ENCODE measurements at places on chromosomes 6 and 20. TPM values are rescaled to one million over a fixed set of nuclear protein-coding genes. Genes with fewer than 3 reads are reported as not detected.
A peak's percentile ranks its signal among the peaks of the same experiment; 100 is the strongest.

- DNase-seq: peak; percentile 8
Measured at GRCh38 chr6:136117081-136117480, 133.0 kb downstream of the MTFR2 start.

GRCh38 chr6:144497650-144498049, 212.5 kb downstream of the UTRN start:
- no peak for DNase-seq

The TRIM40 gene
- not detected for total RNA-seq

DNA sequence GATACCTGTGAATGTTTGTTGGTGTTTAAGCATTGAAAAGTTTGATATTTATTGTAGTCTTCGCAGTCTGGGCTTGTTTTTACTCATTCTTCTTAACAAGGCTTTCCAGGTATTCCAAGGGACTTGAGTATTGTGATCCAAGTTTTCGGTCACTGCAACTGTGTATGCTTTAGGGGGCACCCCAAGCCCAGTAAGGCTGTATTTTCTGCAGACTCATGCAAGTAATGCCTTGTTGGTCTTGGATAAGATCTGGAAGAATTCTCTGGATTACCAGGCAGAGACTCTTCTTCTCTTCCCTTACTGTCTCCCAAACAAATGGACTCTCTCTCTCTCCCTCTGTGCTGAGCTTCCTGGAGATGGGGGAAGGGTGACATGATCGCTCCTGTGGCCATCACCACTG, 82.1 kb downstream of the RFPL4B start:
- DNase-seq: peak; percentile 43

GRCh38 chr6:1558388-1558787, 51.3 kb upstream of the FOXC1 start:
- DNase-seq: no peak

The ADNP gene
- 56.5 TPM for total RNA-seq

The ELOVL4 gene
- 5.9 TPM for total RNA-seq

- DNase-seq: no peak
Measured at GRCh38 chr6:150280703-150281102, 88.1 kb upstream of the IYD start.

DNA sequence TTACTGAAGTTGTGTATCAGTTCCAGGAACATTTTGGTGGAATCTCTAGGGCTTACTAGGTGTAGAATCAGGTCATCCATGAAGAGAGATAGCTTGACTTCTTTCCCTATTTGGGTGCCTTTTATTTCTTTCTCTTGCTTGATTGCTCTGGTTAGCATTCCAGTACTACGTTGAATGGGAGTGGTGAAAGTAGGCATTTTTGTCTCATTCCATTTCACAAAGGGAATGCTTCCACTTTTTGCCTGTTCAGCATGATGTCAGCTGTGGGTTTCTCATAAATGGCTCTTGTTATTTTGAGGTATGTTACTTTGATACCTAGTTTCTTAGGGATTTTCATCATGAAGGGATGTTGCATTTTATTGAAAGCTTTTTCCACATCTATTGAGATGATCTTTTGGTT, 195.3 kb downstream of the MOXD1 start:
- DNase-seq: no peak

DNA sequence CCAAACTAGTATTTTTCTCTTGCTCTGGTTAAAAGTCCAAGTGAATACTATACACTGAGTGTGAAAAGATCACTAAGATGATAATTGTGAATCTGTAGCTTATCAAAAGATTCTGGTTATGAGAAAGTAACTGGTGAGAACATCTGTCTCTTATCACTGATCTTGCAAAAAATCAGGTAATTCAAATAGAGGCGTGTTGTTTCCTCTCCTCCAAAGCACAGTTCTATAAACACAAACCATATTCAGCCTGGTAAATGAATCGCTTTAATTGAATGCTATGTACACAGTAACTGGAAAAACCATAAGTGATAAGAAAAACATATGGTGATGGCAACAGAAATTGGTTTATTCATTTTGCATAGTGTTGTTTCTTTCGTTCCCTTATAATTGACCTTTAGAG, 161.0 kb downstream of the RALGAPA2 start:
- no peak for DNase-seq

- DNase-seq: no peak
Measured at GRCh38 chr6:103011605-103012004, 1618.1 kb downstream of the GRIK2 start.

DNA sequence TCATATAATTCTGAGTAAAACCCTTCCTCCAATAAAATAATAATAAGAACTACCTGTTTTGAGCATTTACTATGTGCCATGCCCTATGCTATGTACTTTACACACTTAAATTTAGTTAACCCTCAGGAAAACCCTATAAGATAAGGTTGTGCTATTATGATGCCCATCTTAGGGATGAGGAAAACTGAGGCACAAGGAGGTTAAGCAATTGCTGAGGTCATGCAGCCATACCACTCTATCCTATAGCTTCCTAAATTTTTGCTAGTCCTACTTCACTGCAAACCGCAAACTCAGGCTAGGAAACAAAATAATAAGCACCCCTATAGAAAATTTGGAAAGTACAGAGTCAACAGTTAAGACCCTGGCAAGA, 38.9 kb upstream of the GFOD1 start:
- DNase-seq: no peak

DNA sequence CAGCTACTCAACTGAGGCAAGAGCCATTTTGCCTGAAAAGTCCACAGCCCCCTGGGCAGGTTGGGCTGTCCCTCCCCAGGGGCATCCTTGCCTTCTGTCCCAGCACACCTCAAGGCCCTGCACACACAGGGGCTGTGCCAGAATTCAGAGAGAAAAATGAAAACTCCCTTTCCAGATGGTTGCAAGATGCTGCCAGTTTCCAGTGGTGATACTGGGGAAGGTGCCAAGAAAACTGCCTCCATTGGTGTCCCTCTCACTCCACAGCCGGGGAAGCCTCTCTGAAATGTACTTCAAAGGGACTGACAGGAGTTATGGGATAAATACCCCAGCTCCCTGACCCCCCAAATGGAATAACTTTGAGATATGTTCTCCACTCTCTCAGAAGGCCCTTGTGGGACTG, 154.2 kb upstream of the MAFB start:
- DNase-seq: no peak

GRCh38 chr20:10131732-10132345, 86.8 kb upstream of the SNAP25 start:
- no peak for DNase-seq

DNA sequence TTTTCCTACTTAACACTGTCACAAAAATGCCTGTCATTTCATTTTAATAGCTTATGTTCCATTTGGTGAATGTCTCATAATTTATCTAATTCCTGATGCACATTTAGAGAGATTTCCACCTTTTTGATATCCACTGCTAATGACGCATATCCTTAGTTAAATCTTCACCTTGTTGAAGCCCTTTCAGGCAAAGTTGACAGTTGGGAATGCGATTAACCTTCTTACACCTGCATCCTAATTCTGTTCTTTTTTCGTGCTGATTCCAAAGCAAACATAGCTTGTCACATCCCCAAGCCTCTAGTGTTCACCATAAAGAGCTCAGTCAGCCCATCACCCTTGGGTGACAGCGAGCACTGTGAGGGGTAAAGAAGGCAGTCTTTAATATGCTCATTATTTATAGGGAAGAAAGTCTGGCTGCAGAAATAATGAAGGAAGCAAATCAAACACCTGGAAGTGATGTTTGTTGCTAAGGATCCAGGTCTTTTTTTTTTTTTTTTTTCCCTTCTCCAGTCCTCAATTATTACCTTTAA, 205.6 kb downstream of the DTNBP1 start:
- no peak for DNase-seq

- no peak for DNase-seq
Measured at GRCh38 chr6:73043446-73043845, 181.8 kb downstream of the KHDC1L start.

GRCh38 chr6:152532556-152533422, 104.4 kb downstream of the SYNE1 start:
- no peak for DNase-seq

DNA sequence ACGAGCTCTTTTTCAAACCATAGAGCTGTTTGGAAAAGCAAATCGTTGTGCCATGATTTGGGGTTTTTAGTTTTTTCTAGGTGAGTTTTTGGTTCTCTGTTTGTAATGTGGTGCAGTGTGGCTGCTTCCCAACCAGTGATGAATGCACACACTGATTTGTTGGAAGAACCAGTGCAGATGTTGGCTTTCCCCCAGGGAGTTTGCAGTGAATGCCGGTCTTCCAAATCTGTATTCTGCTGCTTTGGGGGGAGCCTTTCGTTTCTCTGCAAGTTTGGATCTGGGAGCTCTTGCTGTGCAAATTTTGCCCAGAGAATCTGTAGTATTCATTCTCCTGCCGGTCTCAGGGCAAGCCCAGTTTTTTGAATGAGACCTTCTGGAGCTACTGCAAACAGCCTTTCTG, 14.5 kb downstream of the HECA start:
- no peak for DNase-seq

DNA sequence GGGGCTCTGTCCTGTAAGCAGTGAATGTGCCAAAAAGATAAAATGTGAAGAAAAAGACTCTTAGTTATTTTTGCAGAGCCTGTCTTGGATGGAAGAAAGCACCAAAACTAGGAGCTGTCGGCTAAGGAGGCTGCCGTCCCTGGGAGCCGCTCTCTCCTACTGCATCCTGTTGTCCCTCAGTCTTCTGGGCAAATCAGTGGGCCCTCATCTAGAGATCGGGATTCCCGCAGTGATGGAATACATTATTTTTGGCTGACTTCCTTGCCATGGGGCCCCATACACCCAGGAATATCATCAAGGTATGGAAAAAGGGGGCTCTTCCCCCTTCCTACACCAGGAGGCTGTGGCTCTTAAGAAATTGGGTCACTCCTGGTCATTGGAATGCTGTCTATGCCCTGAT, 3.2 kb downstream of the TTLL2 start:
- no peak for DNase-seq

Measured in HFFc6 (cell line).